ENCODE measurements at places on chromosomes 7 and 10. TPM values are rescaled to one million over a fixed set of nuclear protein-coding genes. Genes with fewer than 3 reads are reported as not detected.

The SFTPA2 gene
- polyA plus RNA-seq = not detected

DNA sequence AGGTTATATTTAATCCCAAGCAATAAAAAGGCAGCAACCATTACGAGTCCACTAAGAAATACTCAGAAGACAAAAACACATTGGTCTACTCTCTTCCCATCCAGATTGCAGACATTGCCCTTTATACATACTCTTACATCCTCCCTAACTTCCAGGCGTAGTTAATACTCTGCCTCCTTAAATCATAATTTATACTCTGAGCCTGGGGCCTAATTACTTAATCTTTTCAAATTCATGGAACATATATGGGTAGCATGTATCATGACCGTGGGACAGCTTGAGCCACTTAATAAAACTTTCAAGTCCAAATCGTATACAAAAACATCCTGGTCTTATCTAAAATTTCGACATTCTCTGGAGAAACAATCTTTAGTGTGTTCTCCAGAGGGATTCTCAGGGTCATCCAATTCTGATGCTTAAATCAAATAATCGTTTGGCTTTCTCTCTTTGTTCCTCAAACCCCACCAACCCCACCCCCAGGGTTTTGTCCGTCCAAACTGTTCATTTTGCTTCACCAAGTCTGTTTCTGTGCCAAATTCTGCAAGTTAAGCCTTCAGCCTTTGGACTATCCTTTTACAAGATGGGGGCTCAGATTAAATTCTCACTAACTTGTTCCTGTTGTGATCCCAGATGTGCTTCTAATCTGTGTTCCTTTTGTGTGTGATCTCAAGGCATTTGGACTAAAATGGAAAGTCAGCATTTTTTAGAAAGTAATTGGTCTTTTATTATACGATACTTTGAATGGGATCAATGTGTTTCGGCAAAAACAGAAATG lies 86.4 kb downstream of the ADAM12 start:
- DNase-seq = no peak
- no peaks in the 10 kb centered on the region for H3K27me3 ChIP-seq
- peaks cover 2% of the 10 kb centered on the region for H3K4me1 ChIP-seq
- no peak overlapping the region for H3K27ac ChIP-seq
- H3K36me3 ChIP-seq = no peaks in the 10 kb centered on the region

- DNase-seq = no peak
- peaks cover 6% of the 10 kb centered on the region for H3K4me1 ChIP-seq
- H3K27ac ChIP-seq = no peak overlapping the region
- H3K4me3 ChIP-seq = no peak overlapping the region
Measured at GRCh38 chr10:129464251-129464650, 2.8 kb upstream of the MGMT start.

DNA sequence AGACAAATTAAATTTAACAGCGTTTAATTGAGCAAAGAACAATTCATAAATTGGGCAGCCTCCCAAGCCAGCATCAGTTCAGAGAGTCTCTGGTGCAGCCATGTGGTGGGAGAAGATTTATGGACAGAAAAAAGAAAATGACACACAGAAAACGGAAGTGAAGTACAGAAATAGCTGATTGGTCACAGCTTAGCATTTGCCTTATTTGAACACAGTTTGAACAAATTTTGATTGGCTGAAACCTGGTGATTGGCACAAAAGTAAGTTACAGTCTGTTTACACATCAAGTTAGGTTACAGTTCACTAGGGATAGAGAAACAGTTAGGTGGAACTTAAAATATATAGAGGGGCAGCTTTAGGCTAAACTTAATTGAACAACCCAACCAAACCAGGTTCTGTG lies 720.1 kb downstream of the TYW1 start:
- H3K27me3 ChIP-seq = no peaks in the 10 kb centered on the region
- H3K27ac ChIP-seq = no peak overlapping the region
- no peaks in the 10 kb centered on the region for H3K4me1 ChIP-seq
- no peaks in the 10 kb centered on the region for H3K36me3 ChIP-seq

The KIF11 gene
- polyA plus RNA-seq = 22.1 TPM

DNA sequence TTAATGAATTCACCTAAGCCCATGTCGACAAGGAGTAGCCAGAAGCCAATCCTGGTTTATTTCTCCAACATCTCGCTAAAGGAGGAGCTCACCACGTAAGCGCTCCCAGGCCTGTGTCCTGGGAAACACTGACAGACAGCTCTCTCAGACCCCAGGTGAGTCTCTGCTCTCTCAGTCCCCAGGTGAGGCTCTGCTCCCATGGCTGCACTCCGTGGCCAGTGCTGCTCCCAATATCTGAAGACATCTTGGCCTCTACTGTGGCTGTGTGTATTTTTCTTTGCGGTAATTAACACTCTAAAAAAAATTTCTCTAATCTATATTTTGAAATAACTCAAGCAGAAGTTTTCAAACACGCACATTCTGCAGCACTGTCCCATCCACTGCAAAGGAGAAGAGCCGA lies 564.5 kb downstream of the PTPRN2 start:
- H3K36me3 ChIP-seq = no peaks in the 10 kb centered on the region
- no peak for DNase-seq
- H3K27me3 ChIP-seq = no peaks in the 10 kb centered on the region
- no peak overlapping the region for H3K27ac ChIP-seq

The SLC13A1 gene
- polyA plus RNA-seq = not detected

DNA sequence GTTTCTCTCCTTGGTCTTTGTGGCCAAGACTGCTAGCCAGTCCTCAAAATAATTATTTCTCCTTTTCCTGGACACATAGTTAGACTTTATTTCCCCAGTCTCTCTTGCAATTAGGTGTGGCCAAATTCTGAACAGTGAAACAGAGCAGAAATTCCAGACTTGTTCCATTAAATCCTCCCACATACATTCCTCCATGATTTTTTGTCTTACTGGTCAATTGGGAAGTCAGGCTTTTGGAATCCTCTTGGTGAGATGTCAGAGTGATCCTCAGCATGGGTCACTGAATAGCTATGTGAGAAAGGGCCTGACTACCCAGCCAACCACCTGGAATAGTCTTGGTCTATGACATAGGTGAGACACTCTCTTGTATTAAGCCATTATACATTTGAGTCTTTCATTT lies 164.2 kb downstream of the DGKI start:
- H3K4me3 ChIP-seq = no peak overlapping the region
- no peaks in the 10 kb centered on the region for H3K36me3 ChIP-seq
- no peak for DNase-seq

GRCh38 chr7:47188136-47188535 lies 393.8 kb downstream of the TNS3 start:
- no peaks in the 10 kb centered on the region for H3K36me3 ChIP-seq
- H3K4me3 ChIP-seq = no peak overlapping the region

The SLC35G1 gene
- polyA plus RNA-seq = 3.3 TPM

All from GM23338 (cell line).